Activated CD4-positive, alpha-beta T cell treated with anti-CD3 and anti-CD28 coated beads for 36 hours (primary cell): ENCODE measurements at places on chromosomes 2 and 18. TPM values are rescaled to one million over a fixed set of nuclear protein-coding genes. Genes with fewer than 3 reads are reported as not detected.

SERPINB7 gene
- not detected for total RNA-seq

SKA1 gene
- total RNA-seq: 38.6 TPM

AOX1 gene
- total RNA-seq: 0.65 TPM

C2orf74 gene
- 14.2 TPM for total RNA-seq

PDCD1 gene
- total RNA-seq: 37.2 TPM

SERPINB12 gene
- total RNA-seq: not detected

SCN7A gene
- total RNA-seq: not detected
